ENCODE measurements at places on chromosomes 5 and 9.

DNA sequence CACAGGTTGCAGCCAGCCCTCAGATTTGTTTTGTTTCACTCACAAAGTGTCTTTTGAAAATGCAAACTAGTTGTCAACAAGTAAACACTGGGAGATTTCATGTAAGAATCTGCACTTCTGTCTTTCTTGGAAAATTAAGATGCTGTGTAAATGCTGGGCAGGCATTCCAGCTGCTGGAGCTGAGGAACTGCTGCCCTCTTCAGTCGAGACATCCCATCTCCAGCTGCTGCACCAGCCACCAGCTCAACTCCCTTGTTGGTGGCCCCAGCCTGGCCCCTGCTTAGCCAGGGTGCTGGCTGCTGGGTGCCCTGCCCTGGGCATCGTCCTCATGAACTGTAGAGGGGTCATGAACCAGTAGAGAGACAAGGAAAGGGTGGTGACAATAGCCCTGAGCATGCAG is 33.1 kb upstream of the AFAP1L1 start:
- DNase-seq, result no peak

GRCh38 chr9:123945532-123945931 is 15.6 kb upstream of the DENND1A start:
- DNase-seq, result no peak

DNA sequence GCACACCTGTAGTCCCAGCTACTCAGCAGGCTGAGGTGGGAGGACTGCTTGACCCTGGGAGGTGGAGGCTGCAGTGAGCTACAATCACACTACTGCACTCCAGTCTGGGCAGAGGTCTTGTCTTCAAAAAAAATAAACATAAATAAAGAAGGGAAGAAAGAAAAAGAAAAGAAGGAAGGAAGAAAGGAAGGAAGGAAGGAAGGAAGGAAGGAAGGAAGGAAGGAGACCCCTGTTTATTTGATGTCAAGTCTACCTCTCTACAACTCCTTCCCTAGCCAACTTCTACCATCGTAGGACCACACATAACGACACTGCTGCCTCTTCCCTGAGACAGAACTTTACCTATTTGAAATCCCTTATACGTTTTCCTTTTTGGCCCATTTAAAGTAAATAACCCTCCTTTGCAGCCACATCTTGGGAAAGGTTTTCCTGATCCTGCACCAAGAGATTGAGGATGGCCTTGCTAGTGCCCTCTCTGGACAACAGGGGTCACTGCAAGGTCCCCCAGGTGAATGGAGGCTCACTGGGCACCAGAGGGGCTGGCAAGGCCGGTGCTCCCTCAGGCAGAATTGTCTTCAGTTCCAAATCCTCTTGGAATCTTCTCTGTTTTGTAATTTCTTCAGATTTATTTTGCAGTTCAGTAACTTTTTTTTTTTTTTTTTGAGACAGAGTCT is 10.5 kb downstream of the RPS14 start:
- peak; percentile 39 for DNase-seq

GRCh38 chr9:90459321-90459720 is 183.3 kb downstream of the DIRAS2 start:
- no peak for DNase-seq

GRCh38 chr9:6109571-6109970 is 94.1 kb upstream of the RANBP6 start:
- DNase-seq, result no peak

- DNase-seq, result no peak
Measured at GRCh38 chr5:1480217-1480616, 35.0 kb upstream of the SLC6A3 start.

DNA sequence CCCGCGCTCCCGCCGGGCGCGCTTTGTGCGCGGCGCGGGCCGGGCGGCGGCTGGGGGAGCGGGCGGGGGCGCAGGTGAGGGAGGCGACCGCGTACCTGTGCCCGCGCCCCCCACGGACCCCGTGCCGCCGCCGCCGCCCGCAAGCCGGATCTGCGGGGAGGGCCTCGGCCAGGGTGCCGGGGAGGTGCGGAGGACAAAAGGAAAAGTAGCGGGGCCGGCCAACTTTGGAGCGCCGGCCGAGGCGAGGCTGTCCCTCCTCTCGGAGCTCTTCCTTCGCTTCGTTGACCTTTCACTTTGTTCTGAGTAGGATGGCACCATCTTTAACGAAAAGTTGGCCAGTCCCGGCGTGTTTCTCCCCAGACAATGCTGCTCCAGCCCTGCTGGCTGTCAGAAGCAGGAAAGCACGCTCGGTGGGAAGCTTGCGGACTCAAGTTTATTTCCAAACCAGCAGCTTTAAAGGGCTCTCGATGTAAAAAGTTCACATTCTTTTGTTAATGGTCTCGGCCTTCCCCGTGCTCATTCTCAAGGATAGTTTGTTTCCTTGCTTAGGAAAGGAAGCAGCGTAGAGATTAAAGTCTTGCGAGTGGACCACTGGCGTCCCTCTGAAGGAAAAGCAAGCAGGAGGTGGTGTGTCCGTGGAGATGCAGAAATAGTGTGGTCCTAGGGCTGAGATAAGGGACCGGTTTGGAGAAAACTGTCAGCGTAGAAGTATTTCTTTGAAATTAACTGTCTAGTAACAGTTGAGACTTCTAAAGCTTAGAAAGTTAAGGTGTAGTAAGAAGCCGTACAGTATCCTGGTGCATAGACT is 639 bp downstream of the EHMT1 start:
- no peak for DNase-seq

DNA sequence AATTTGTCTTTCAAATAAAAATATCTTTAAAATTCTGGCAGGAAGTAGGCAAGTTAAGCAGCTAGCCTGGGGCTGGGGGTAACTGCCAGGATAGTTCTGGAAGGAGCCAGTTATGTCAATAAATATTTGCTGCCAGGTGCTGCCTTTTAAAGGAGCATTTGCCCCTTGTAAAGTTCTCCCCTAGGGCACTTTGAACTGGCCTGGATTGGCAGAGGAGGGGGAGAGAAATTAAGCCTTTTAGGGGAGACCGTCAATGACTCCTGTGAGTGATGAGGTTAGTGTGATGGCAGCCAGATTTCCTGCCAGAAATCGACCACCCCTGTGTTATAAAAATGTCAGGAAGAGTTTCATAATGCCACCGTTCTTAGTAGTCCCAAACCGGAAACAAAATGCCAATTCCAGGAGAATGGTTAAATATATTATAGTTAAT is 89.8 kb upstream of the ELL2 start:
- DNase-seq, result no peak

DNA sequence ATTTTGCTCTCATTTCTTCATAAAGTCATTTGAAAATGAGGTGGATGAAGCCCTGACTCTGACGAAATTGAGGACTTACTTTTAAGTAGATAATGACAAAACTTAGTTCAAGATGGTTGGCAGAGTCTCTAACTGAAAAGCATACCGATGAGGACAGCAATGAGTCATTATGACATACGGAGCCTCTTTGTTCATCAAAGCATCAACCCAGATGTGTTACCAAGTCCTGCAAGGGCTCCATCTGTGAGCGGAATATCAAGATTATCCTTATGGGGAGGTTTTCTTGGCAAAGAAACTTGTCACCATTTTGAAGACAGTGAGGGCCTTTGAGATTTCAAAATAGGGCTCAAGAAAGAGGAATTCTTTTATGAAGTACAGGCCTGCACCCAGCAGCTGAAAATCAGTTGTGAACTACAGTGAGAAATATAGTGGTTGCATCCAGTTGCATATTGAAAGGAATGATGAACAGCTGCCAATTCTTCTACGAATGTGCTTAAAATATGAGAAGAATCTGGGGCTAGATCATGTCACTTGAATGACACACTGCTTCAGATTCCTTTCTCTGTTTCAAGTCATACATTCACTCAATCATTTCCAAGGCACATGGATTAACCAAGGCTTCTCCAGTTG is 86.6 kb upstream of the SLC24A2 start:
- no peak for DNase-seq

DNA sequence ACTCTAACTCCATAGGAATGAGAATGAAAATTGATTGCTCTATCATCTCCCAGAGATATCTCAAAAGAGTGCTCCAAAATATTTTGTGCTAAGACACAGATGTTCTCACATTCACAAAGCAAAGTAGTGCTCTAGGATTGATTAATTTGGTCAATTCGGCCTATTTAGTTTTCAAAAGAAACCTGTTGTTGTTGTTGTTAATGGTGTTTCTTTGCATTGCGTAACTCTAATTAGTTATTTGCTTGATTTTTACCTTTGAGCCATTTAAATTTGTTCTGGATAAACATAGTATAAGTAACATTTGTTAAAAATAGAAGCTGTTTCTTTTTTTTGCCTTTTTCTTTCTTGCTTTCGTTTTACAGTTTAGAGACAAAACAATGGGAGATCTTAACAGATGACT is 382.5 kb downstream of the CAAP1 start:
- DNase-seq, result no peak

- DNase-seq, result no peak
Measured at GRCh38 chr5:155807884-155808576, 518.9 kb upstream of the SGCD start.

GRCh38 chr9:119365291-119366027 is 3.8 kb downstream of the BRINP1 start:
- DNase-seq, result peak; percentile 74

- DNase-seq, result no peak
Measured at GRCh38 chr5:91092859-91093783, 290.0 kb downstream of the ARRDC3 start.

- peak; percentile 82 for DNase-seq
Measured at GRCh38 chr9:130461218-130461630, 16.5 kb downstream of the ASS1 start.

DNA sequence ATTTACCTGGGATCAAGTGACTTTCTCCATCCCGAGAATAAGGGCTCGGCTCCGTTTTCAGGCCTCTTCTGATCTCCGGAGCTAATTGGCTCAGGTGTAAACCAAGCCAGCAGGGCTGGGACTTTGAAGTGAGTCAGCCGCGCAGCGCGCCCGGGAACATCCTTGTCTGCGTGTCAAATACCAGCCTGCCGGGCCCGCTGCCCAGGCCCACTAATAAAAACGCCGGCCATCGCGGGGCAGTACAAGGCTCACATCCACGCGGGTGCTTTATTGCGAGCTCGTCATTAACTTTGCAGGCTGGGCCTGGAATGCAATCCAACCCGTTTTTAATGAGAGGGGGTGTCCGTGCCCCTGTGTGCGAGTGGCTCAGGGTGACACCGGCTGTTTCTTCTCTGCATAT is 416.8 kb downstream of the IRX2 start:
- no peak for DNase-seq

- no peak for DNase-seq
Measured at GRCh38 chr9:32486839-32487562, 39.0 kb downstream of the RIGI start.

GRCh38 chr9:82412586-82413305 is 424.2 kb downstream of the SPATA31D1 start:
- DNase-seq, result no peak

DNA sequence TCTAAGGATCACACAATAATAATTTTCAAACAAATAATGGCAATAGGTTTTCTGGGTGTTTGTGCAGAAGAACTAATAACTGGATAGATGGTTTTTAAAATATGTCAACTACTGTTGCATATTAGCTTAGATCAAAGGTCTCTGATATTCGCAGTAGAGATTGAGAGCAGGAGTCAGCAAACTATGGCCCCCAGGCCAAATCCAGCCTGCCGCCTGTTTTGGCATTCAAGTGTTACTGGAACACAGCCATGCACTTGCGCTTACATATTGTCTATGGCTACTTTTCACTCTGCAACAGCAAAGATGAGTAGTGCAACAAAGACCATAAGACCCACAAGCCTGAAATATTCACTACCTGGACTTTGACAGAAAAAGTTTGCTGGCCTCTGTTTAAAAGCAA is 260.8 kb downstream of the GRIA1 start:
- no peak for DNase-seq

DNA sequence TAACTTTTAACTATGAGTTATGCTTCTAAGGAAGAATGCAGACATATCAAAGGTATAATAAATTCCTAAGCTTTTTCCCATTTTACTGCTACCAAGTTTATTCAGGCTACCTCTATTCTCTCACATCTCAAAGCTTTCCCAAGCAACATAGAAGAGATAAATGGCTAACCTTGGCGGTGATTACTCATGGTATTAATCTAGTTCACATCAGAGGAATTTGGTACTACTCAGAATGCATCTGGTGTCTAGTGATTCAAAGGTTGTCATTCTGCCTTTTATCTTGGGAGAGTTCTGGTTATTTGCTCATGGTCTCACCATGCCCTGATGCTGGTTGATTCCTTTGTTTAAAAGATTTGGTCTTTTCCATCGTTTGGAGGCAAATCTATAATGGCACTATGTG is 182.7 kb downstream of the TAF11L14 start:
- no peak for DNase-seq

GRCh38 chr5:33925278-33925677 is 10.9 kb upstream of the RXFP3 start:
- DNase-seq, result no peak

GRCh38 chr5:67030289-67031056 is 166.1 kb downstream of the CD180 start:
- DNase-seq, result no peak

- no peak for DNase-seq
Measured at GRCh38 chr9:89872426-89872912, 267.7 kb downstream of the GADD45G start.

DNA sequence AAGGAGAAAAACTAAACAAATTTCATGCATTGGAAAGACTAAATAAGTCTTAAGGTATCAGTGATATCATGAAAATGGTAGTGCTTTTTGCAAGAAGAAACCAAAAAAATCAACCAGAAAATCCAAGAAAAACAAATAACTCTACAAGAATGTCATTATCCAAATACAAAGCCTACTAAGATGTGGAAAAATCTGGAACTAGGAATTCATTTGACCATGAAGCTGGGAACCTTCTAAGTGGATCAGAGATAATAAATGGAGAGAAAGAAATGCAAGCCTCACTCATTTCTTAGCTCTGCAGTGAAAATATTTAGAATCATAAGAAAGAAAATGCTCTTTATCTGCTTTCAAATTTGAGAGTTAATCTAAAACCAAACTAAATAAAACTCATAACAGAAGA is 51.3 kb downstream of the RASEF start:
- no peak for DNase-seq

- peak; percentile 71 for DNase-seq
Measured at GRCh38 chr9:131478421-131478868, 24.3 kb upstream of the POMT1 start.

GRCh38 chr9:74645007-74645639 is 148.0 kb downstream of the RORB start:
- DNase-seq, result peak; percentile 18

GRCh38 chr5:125249400-125249799 is 503.0 kb upstream of the ZNF608 start:
- DNase-seq, result no peak

GRCh38 chr9:95012035-95012708 is 285.7 kb downstream of the AOPEP start:
- DNase-seq, result no peak

DNA sequence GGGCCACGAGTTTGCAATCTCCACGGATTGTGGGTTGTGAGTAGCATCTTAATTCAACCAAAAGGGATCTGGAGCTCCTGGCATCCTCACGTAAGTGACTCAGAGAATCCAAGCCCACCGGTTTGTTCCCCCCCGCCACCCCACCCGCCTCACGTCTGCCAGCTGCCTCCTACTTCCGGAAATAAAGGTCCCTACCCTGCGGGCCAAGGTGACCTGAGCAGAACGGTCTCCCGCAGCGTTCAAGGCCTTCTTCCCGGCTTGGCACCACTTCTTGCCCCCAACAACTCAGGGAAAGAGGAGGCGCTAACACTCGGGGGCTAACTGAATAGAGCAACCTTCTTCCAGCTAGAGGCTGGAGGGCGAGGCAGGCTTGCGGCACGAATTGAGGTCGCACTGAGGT is 8.8 kb upstream of the GPRIN1 start:
- DNase-seq, result no peak

GRCh38 chr9:10059044-10059443 is 553.8 kb downstream of the PTPRD start:
- DNase-seq, result no peak

- DNase-seq, result no peak
Measured at GRCh38 chr5:116394186-116394867, 180.3 kb downstream of the SEMA6A start.

- no peak for DNase-seq
Measured at GRCh38 chr5:121982893-121983285, 21.1 kb downstream of the SRFBP1 start.
